Stimulated activated CD4-positive, alpha-beta T cell treated with anti-CD3 and anti-CD28 coated beads, Interleukin-4, amount 100 ng/mL, for 24 hours (primary cell): ENCODE measurements at places on chromosomes 5 and 9.

DNA sequence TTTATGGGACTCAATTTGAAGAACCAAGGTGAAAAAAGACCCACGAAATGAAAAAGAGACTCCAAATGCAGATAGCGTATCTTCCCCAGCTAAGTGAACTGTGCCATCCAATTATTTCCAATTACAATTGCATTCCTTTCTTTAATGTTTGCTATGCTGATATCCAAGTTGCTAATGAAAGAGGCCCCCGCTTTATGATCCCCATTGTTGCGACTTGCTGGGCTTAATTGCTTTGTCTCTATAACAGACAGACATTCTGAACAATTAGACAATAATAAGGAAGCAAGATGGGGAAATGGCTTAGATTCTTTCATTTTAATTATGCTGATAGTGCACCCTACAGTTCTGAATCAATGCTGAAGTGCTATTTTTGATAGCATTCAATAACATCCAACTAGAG, 354.3 kb downstream of the KIF4B start:
- DNase-seq: no peak

GRCh38 chr5:173714551-173715428, 98.3 kb upstream of the BOD1 start:
- DNase-seq: no peak

DNA sequence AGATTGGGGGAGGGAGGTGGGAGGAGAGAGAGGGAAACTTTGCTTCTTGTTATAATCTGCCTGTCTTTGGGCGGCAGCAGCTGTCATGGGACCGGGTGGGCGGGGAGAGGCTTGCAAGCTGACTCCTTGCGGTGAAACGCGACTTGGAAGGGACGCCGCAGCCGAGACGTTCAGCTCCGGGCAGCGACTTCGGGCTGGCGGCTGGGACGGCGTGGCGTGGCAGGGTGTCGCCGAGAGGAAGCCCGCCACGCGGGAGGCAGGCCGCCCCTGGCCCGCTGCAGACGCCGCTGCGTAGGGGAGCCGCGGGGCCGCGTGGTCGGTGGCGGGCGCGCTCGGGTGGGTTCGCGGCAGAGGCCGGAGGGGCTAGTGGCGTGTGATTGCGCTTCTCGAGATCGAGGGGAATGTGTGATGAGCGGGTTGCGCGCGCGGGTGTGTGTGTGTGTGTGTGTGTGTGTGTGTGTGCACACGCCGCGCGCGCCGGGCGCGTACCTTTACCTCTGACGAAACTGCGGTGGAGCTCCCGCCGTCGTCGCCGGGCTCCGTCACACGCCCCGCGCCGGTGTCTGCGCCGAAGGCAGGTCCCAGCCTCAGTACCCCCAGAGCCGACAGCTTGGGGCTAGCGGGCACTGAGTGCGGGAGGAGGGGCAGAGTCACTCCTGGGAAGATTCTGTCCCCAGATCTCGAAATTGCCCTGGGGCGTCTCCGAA, 1.7 kb downstream of the PPARGC1B start:
- DNase-seq: peak; percentile 80

GRCh38 chr9:120877276-120878034, 467 bp upstream of the PHF19 start:
- peak; percentile 68 for DNase-seq

GRCh38 chr9:20805766-20806165, 121.7 kb downstream of the FOCAD start:
- no peak for DNase-seq

DNA sequence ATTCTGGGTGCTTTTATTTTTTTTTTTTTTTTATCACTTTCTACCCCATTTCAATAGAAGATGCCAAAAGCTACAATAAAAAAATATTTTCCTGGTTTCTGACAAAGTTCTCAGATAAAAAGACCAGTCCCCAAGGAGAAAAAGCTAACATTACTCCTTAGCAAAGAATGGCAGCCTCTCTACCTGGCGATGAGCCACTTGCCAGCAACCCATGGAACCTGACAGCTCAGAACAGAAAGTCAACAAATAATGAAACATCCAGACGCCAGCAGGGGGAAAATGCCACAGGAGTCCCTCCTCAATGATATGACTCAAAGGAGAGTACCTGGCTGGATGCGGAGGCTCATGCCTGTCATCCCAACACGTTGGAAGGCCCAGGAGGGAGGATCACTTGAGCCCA, 123.2 kb downstream of the MYO10 start:
- no peak for DNase-seq
